ENCODE measurements at places on chromosomes 7 and 10.

DNA sequence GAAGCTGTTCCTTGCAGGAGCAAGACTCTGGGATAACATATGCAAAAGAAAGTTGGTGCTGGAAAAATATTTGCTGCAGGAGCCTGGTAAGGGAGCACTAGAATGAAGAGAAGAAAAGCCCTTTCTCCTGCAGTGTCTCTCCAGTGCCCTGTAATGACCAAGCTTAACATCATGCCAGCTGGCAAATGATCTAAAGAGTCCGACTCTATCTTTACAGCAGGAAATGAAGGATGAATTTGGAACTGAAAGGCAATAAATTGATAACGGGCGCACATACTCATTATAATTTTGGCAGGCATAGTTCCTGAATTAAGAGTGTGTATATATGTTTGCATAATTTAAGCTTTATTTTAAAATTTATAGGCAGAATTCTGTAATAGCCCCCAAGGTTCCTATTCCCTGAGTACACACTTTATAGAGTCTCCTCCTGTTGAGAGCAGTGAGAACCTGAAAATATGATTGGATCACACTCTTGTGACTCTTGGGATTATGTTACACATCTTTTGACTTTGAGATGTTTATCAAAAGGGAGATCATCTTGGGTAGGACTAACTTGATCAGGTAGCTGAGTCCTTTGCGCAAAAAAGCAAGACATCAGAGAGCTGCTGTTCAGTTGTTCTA lies 299.0 kb upstream of the MBL2 start:
- DNase-seq: no peak

- peak; percentile 61 for DNase-seq
Measured at GRCh38 chr7:37833107-37833817, 15.1 kb upstream of the NME8 start.

GRCh38 chr7:66099551-66100407 lies 14.9 kb upstream of the CRCP start:
- DNase-seq: peak; percentile 96

GRCh38 chr10:29709484-29710002 lies 74.8 kb upstream of the SVIL start:
- no peak for DNase-seq

DNA sequence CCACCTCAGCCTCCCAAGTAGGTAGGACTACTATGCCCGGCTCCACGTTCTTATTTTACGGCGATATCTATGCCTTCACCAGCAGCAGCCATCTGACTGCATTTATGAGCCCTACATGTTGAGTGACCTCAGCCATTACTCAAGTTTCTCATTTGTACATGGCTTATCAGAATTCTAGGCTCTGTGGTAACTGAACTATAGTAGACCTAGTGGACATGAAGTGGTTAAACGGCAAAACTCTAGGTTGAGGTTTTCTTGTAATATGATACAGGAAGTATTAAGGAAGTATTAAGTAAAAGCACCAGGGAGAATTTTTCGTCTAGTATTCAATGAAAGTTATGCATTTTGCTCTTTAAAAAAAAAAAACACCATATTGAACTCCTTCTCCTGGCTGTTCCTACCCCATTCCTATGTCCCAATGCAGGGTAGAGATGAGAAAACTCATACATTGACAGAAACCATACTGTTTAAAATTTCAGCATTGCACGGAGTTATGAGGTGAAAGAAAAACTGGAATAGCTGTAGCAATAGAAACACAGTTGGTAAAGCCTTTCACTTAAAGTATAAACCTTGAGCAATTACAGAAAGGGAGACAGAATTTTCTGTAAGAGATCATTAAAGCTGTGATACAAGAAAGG lies 39.8 kb upstream of the EPC1 start:
- no peak for DNase-seq

GRCh38 chr7:24152356-24152755 lies 131.6 kb upstream of the NPY start:
- DNase-seq: no peak

- no peak for DNase-seq
Measured at GRCh38 chr7:158727690-158728089, 23.1 kb upstream of the NCAPG2 start.

- DNase-seq: no peak
Measured at GRCh38 chr7:1015196-1016121, 28.9 kb upstream of the GPR146 start.

- DNase-seq: no peak
Measured at GRCh38 chr10:61135276-61135721, 191.3 kb upstream of the RHOBTB1 start.

DNA sequence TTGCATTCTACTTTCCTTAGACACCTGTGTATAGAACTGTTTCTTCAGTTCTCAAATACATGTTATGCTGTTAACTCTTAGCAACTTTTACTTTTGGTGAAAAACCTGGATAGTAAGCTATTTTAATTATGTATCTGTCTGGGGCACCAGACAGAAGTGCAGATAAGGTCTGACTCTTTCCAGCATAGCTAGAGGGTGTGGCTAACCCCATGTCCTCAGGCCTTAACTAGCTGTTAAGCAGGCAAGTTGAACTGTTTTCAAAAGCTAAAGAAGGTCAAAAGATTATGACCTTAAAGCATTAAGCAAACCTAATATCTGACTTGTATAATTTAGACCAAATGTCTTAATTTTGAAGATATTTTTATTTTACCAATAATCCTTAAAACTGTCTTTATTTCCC lies 45.1 kb upstream of the INHBA start:
- no peak for DNase-seq

Data from cerebellar cortex (tissue), 1 donor.